WTC11 (cell line): ENCODE measurements at places on chromosomes 16 and 17.

DNA sequence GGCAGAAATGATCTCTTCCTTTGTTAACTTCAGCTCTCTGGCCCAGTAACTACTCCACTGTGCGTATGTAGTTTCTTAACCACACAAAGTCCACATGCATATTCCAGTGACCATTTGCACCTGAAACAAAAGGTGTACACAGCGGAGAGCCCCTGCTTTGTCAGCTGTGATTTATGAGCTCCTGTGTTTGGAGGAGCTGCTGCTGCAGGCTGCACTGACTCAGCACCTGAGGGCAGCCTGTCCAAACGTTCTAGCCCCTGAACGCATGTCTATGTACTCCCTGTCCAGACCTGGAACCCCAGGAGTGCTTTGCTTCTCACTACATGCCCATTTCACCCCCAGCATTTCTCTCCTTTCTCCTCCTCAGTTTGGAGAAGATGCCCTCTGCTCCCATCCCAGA is 216.1 kb downstream of the ABCC12 start:
- DNase-seq, result no peak

GRCh38 chr16:46843898-46844642 is 13.1 kb upstream of the C16orf87 start:
- DNase-seq, result no peak

DNA sequence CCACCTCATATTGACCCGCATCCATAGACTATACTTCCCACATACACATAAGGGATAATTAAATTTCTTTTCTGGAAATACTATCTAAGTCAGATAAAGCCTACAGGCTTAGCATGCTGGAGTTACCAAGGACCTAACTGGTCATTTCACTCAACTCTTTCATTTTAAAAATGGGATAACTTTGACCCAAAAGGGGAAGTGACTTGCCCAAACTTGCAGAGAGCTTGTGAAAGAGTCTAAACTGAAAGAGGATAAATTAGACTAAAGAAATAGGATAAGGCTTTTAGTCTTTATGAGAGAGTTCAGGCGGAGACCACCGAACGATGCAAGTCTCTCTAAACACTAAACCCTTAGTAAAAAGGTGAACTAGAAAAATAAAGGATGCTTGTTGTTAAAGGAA is 3.9 kb upstream of the KRT33A start:
- DNase-seq, result no peak

GRCh38 chr17:72517413-72518158 is 396.8 kb downstream of the SOX9 start:
- DNase-seq, result no peak

DNA sequence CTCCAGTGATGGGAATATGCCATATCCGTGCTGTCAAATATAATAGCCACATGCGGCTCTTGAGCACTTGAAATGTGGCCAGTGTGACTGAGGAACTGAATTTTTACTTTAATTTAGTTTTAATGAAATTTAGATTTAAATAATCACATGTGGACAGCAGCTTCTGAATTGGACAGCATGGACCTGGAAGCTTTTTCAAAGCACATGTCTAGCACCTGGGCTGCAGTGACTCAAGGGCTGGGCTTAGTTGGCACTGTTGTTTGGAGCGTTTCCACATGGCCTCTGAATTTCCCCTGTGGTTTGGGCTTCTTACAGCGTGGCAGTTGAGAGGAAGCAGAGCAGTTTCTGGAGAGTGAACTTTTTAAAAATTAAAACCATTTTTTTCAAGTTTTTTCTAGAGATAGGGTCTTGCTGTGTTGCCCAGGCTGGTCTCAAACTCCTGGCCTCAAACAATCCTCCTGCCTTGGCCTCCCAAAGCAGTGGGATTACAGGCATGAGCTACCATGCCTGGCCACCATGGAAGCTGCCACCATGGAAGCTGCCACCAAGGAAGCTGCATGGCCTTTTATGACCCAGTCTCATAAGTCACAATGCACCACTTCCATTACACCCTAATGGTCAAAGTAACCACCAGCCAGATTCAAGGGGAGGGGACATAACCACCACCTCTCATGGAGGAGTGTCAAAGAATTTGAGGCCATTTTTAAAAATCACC is 6.7 kb upstream of the TOB1 start:
- no peak for DNase-seq

GRCh38 chr17:21463779-21464407 is 87.7 kb downstream of the KCNJ12 start:
- peak; percentile 66 for DNase-seq

DNA sequence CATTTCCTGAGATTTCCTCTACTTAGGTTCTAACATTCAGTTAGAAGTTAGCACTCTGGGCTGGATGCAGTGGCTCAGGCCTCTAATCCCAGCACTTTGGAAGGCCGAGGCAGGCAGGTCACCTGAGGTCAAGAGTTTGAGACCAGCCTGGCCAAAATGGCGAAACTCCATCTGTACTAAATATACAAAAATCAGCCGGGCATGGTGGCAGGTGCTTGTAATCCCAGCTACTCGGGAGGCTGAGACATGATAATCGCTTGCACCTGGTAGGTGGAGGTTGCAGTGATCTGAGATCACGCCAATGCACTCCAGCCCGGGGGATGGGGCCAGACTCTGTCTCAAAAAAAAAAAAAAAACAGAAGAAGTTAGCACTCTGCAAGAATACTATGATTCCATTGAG is 1430.9 kb downstream of the CDH11 start:
- no peak for DNase-seq

DNA sequence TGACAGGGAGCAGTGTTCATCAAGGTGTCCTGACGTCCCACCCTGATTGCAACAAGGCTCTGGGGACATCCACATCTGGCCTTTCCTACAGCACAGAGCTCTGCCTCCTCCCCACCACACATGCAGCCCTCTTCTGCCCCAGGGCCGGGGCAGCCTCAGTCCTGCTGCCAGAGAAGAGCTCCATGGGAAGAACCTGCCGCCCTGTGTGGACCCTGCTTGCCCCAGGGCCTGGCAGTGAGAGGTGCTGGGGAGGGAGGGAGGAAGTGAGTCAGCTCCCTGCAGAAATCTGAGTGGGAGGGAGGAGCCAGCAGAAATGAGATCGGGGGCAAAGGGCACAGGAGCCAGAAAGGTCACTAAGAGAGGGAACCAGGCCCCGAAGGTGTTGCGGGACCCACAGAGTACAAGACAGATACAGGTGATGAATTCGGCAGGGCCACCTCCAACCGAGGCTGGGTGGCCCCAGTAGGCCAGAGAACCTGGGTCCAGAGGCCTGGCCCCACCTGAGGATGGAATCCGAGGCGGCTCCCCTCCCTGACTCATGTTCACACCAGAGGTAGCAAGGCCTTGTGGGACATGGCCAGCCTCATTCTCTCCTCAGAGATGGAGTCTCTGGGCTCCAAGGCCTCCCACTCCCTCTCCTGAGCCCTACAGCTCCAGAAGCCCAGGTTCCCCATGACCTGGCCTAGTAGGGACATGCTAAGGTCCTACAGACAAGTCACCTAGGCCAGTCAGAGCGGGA is 24.8 kb downstream of the MYO18A start:
- no peak for DNase-seq

DNA sequence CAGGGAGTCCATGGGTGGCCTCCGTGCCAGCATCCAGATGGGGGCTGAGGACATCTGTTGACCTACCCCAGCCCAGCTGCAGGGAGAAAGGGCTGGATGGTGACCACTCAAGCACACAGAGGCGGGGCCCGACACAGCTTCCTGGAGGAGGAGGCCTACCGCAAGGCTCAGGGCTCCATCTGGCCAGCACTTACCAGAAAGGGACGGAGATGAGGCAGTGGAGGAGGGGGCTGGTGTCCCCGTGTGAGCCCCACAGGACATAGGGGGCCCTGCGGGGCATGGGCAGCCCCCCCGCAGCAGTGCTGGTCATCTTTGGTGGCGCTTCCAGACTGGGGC is 147.5 kb upstream of the CIBAR2 start:
- DNase-seq, result no peak

DNA sequence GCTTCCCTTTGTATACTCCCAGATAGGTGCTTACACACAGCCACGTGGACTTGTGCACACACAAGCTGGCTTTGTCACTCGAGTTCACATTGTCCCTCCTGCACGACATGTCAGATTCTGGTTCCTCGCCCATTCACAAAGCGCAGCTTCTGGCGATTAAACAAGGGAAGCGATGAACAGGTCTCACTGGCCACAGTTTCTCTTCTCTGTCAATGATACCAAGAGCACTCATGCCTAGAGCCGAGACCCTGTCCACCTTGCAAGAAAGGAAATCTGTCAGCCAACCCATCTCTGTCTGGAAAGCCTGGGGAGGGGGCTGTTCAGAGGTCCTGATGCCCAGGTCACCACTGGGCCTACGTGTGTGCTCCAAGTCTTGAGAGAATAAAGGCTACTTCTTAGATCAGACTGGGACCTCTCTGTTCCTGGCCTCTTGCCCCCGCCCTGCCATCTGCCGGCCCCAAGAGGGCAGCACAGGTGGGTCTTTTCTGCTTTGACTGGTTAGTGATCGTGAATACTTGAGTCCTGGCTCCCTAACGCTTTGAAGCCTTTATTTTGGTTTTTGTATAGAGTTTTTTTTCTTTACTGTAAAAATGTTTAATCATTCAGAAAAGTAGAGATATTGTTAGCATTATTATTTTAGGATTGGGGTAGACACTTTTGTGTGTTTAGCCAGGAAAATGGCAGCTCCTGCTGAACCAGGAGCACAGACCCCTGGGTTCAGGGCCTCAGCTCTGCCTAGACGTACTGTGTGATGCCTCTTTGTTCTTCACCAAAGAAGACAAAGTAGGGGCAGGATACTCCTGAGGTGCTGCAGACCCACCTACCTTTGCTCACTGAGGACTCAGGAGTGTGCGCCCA is 104.7 kb downstream of the MRM1 start:
- DNase-seq, result peak; percentile 70

- DNase-seq, result no peak
Measured at GRCh38 chr17:58611331-58611730, 80.5 kb downstream of the TEX14 start.

DNA sequence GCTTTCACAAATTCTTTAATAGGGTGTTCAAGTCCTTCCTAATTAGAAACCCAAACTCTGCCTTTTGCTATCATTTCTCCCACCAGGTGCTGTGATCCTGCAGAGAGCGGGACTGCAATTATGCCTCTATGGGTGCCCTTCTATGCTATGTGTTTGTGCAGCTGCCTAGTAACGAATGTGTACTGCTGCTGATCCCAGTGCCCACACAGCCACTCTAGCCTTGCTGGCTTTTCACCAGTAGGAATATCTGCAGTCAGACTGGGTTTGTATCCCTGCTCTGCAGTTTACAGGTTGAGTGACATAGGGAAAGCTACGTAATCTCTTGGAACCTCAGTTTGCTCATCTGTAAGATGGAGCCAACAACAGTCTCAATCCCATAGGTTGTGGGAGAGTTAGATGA is 179.6 kb upstream of the IRX3 start:
- no peak for DNase-seq

DNA sequence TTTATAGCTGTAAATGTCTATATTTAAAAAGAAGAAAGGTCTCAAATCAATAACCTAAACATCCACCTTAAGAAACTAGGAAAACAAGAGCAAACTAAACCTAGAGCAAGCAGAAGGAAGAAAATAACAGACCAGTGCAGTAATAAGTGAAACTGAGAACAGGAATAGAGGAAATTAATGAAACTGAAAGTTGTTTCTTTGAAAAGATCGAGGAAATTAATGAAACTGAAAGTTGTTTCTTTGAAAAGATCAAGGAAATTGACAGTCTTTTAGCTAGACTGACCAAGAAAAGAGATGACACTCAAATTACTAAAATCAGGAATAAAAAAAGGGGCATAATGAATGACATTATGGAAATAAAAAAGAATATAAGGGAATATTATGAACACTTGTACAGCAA is 46.4 kb downstream of the SLFN5 start:
- DNase-seq, result no peak

GRCh38 chr16:75121949-75122568 is 5.5 kb upstream of the LDHD start:
- no peak for DNase-seq

GRCh38 chr17:20191056-20191455 is 181.9 kb downstream of the SPECC1 start:
- DNase-seq, result no peak

DNA sequence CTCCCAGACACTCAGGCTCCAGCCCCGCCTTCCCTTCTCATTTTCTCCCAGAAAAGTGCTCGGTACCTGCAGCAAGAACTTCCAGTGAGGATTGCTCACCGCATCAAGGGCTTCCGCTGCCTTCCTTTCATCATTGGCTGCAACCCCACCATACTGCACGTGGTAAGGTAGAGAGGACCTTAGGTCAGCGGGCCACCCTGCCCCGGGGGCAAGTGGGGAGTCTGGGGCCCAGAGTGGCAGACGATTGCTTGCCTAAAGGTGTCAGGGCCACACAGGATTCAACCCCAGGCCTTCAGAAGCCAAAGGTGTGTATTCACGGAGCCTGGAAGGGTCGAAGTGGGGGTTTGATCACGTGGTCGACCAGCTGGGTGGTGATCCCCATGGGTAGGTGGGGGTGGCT is 1.4 kb downstream of the BCKDK start:
- DNase-seq, result no peak

DNA sequence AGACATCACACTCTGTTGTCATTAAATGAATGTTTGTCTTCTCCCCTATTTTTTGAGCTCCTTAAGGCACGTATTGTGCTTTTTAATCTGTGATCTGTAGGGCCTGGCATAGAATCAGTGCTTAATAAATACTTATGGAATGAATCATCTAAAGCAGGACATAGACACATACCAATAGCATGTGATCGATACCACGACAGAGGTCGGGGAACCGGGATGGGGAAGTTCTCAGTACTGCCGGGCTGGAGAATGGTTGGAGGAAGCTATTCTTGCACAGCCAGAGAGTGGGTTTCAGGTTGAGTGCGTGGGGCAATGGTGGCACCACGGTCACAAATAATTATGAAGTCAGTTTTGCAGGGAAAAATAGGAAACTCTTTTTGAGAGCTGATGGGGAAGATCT is 26.8 kb downstream of the NLRP1 start:
- no peak for DNase-seq

GRCh38 chr17:30321314-30321713 is 12.5 kb downstream of the TMIGD1 start:
- DNase-seq, result no peak

DNA sequence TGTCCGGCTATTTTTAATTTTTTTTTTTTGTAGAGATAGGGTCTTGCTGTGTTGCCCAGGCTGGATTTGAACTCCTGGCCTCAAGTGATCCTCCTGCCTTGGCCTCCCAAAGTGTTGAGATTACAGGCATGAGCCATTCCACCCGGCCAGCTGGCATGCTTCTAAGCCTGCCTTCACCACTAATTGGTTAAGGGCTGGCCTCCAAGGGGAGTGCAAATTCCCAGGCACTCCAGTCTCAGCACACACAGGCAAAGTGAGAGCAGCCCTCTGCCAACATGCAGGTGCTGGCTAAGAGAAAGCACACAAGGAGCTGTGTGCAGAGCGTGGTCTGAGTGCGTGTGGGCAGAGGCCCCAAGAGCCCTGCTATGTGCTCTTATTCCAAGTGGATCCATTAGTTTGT is 149.8 kb upstream of the HS3ST2 start:
- DNase-seq, result no peak

- no peak for DNase-seq
Measured at GRCh38 chr17:6137716-6138502, 67.7 kb downstream of the WSCD1 start.

- DNase-seq, result no peak
Measured at GRCh38 chr17:2802574-2802973, 6.3 kb downstream of the RAP1GAP2 start.

- no peak for DNase-seq
Measured at GRCh38 chr17:72702136-72702735, 390.3 kb downstream of the SLC39A11 start.

- peak; percentile 78 for DNase-seq
Measured at GRCh38 chr16:67942200-67942509, 1.8 kb downstream of the LCAT start.
